ENCODE measurements at places on chromosomes 12 and 14.

DNA sequence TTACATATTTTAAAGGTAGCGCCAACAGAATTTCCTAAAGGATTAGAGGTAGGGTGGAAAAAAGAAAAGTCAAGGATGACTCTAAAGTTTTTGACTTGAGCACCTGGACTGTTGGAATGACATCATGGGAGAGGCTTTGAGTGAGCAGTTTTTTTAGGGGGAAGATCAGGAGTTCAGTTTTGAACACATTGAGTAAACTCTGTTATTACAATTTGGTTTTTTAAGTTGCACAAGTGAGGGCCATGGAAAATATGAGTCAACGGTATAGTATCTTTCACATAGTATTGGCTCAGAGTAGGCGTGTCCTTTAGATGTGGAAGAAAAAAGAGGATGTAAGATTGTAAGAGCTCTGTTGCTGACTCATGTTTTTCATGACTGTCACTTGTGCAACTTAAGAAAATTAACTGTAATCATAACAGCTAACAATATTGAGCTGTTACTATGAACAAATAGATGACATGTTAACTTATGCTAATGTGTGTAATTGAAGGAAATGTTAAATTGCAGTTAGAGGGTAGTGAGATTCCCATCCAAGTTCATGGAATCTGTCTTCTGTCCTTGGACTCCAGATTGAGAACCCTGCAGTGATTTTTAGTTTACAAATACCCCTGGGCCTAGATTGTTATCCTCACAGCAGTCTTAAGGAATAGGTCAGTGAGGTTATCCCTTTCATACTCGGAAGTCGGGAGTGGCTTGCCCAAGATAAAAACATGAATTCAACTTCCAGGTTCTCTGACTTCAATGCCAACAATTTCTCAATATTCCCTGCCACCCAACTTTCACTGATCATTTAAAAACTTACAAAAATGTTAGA, 48.2 kb upstream of the ATP2B1 start:
- peak overlapping the region; percentile 10 for H3K4me3 ChIP-seq
- peaks cover 2% of the 10 kb centered on the region for H3K27me3 ChIP-seq
- H3K36me3 ChIP-seq = no peaks in the 10 kb centered on the region
- H3K4me1 ChIP-seq = peaks cover 22% of the 10 kb centered on the region
- DNase-seq = peak; percentile 78

GRCh38 chr12:124130691-124131591, 157.9 kb downstream of the ZNF664 start:
- peaks cover 2% of the 10 kb centered on the region for H3K27me3 ChIP-seq
- no peaks in the 10 kb centered on the region for H3K36me3 ChIP-seq
- H3K27ac ChIP-seq = no peak overlapping the region
- no peak for DNase-seq
- no peaks in the 10 kb centered on the region for H3K4me1 ChIP-seq
- H3K4me3 ChIP-seq = no peak overlapping the region

- no peak overlapping the region for H3K4me3 ChIP-seq
- peak overlapping the region; percentile 89 for H3K27ac ChIP-seq
- no peak for DNase-seq
- peaks cover 28% of the 10 kb centered on the region for H3K4me1 ChIP-seq
- peaks cover 28% of the 10 kb centered on the region for H3K36me3 ChIP-seq
Measured at GRCh38 chr12:92603741-92604432, 98.9 kb upstream of the PLEKHG7 start.

GRCh38 chr14:93715279-93715927, 72.9 kb downstream of the PRIMA1 start:
- H3K4me1 ChIP-seq = no peaks in the 10 kb centered on the region
- no peaks in the 10 kb centered on the region for H3K36me3 ChIP-seq
- DNase-seq = no peak
- no peaks in the 10 kb centered on the region for H3K27me3 ChIP-seq
- H3K27ac ChIP-seq = no peak overlapping the region

DNA sequence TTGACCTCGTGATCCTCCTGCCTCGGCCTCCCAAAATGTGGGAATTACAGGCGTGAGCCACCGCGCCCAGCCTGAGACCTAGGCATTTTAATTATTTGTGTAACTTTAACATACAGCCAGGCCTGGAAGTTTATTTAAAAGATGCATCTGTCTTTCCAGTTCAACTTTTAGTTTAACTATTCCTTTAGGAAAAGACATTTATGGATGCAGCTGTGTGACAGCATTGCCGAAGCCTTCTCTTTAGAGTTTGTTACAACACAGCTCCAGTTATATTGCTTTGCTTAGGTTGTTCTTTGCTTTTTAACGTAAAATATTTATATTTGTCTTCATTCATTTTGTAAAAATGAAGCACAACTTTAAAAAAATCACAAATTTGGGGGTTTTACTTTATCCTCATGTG, 67.0 kb downstream of the DIP2B start:
- no peaks in the 10 kb centered on the region for H3K27me3 ChIP-seq
- H3K4me1 ChIP-seq = peaks cover 5% of the 10 kb centered on the region
- H3K4me3 ChIP-seq = no peak overlapping the region
- peaks cover 2% of the 10 kb centered on the region for H3K36me3 ChIP-seq

DNA sequence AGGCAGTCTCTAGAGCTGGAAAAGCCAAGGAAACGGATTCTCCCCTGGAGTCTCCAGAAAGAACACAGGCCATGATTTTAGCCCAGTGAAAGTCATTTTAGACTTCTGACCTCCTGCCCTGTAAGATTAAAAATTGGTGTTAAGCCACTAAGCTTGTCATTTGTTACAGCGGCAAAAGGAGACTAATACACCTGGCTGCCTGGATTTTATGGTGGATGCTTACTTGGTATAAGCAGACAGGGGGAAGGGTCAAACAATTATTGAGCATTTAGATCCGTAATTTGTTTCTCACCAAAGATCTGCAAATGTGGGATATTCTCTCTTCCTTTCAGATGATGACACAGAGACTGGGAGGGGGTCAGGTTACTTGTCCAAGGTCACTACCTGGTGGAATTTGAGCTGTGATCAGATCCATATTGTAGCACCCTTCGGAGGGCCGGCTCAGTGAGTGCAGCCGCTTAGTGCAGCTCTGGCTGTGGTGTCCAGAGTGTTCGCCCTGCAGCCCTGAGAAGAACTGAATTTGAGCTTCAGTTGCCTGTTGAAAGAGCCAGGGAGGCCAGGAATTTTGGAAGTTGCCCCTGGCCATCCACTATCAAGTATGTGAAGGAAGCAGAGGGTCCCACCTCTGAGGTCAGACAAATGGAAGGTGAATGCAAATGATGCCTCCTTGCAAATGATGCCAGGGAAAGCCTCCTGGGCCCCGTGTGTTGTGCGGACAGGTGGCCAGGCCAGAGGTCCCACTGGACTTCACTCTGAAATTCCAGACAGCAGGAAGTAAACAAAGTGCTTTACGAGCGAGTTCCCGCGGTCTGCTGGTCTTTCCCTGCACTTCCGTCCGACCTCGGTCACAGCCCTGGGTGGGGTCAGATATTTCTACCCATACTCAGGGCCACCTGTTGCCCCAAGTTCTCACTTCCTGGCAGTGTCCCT, 15.1 kb downstream of the GLRX5 start:
- H3K27ac ChIP-seq = no peak overlapping the region
- peaks cover 4% of the 10 kb centered on the region for H3K4me1 ChIP-seq
- no peak for DNase-seq
- peaks cover 3% of the 10 kb centered on the region for H3K36me3 ChIP-seq
- no peak overlapping the region for H3K4me3 ChIP-seq

- H3K36me3 ChIP-seq = no peaks in the 10 kb centered on the region
- H3K4me1 ChIP-seq = peaks cover 32% of the 10 kb centered on the region
- no peaks in the 10 kb centered on the region for H3K27me3 ChIP-seq
- peak; percentile 75 for DNase-seq
- peak overlapping the region; percentile 61 for H3K27ac ChIP-seq
- peak overlapping the region; percentile 33 for H3K4me3 ChIP-seq
Measured at GRCh38 chr12:6612247-6612646, 5.1 kb upstream of the CHD4 start.

DNA sequence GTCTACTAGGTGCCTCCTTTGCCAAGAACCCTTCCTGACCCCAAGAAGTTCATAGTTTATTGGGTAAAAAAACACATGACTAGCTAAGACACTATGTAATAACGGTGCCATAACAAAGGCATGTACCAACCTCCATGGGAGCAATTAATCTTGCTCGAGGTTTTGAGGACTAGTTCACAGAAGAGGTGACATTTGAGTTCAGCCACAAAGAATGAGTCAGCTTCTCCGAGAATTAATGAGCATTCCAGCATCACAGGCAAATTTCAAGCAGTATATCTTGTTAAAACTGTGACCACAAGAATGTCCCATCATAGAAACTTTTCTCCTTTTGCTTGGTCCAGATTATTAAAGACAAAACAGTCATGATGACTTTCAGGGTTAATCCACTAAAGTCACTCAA, 113.0 kb upstream of the RAP1B start:
- peaks cover 34% of the 10 kb centered on the region for H3K4me1 ChIP-seq
- peak overlapping the region; percentile 66 for H3K4me3 ChIP-seq
- peak; percentile 69 for DNase-seq
- peak overlapping the region; percentile 89 for H3K27ac ChIP-seq

GRCh38 chr12:75606151-75606550, 94.7 kb upstream of the KRR1 start:
- H3K36me3 ChIP-seq = no peaks in the 10 kb centered on the region
- no peak overlapping the region for H3K4me3 ChIP-seq
- no peak overlapping the region for H3K27ac ChIP-seq
- peaks cover 26% of the 10 kb centered on the region for H3K27me3 ChIP-seq
- no peak for DNase-seq

DNA sequence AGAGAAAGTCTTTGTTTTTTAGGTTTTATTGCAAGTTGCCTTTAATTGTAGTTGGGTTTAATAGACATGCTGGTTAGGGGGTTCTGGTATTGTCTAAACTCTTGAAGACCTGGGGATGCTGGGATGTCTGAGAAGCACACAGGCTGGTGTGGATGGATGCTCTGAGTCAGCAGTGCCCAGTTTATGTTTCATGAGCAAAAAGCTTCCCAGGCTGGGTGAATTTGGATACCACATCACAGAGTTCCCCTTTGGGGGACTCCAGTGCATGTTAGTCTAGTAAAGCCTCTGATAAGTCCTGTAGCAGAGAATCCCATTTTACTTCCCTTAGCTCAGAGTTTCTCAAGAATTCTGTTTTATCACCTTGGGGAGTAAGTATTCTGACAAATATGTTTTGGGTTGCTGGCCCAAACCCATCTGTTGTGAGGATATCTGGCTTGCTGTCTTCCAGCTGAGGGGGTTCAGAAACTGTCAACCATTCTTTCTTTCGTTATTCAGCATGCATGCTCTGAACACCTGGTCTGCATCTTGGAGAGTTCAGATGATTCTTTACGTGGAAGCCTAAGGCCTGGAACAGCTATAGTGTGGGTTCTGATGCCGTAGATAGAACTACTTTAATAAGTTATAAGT, 509.1 kb downstream of the VRK1 start:
- peak overlapping the region; percentile 49 for H3K27ac ChIP-seq
- no peak for DNase-seq
- no peaks in the 10 kb centered on the region for H3K27me3 ChIP-seq
- peaks cover 24% of the 10 kb centered on the region for H3K4me1 ChIP-seq
- no peak overlapping the region for H3K4me3 ChIP-seq
- no peaks in the 10 kb centered on the region for H3K36me3 ChIP-seq

DNA sequence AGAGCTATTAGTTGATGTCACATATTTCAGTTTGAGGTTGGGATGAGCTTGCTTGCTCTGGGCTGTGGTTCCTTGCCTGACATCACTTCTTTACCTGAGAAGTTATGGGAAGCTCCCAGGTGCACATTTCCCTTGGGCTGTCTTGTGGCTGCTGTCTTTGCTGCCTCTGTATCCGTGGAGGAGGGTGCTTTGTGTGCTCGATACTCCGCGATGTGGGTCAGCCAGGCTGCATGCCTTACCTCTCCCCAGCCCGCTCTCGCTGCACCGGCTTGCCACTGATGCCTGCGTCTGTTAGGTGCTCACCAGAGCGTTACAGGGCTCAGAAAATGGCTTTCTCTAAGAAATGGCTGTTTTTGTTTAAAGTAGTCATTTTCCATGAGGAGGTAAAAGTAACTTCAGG, 19.6 kb downstream of the PELI2 start:
- no peak overlapping the region for H3K4me3 ChIP-seq
- H3K27ac ChIP-seq = no peak overlapping the region
- H3K27me3 ChIP-seq = peaks cover 17% of the 10 kb centered on the region

DNA sequence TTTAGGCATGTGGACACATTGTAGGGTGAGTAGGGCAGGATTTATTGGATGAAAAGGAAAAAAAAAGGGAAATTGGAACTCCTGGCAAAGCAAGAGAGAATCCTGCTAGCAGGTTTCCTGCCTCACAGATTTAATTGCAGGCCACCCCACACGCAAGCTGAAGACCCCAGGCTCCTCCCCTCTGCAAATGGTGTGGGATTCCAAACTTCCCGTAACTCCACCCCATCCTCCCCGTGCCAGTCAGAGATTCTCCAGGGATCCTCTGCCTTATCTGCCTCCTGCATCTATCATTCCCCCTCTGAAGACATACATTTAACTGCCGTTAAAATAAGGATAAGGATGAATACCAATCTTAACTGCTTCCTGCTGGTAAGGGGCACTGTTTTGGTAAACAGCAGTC, 249.8 kb upstream of the GARIN2 start:
- H3K4me3 ChIP-seq = no peak overlapping the region
- no peak overlapping the region for H3K27ac ChIP-seq
- DNase-seq = no peak
- no peaks in the 10 kb centered on the region for H3K4me1 ChIP-seq
- no peaks in the 10 kb centered on the region for H3K27me3 ChIP-seq

GRCh38 chr12:110320550-110320949, 39.5 kb downstream of the ATP2A2 start:
- no peak for DNase-seq
- no peaks in the 10 kb centered on the region for H3K27me3 ChIP-seq
- peaks cover 21% of the 10 kb centered on the region for H3K4me1 ChIP-seq
- no peak overlapping the region for H3K4me3 ChIP-seq
- peaks cover 29% of the 10 kb centered on the region for H3K36me3 ChIP-seq

- H3K4me3 ChIP-seq = no peak overlapping the region
- H3K27me3 ChIP-seq = no peaks in the 10 kb centered on the region
- no peak overlapping the region for H3K27ac ChIP-seq
Measured at GRCh38 chr14:102729268-102729667, 48.0 kb upstream of the TRAF3 start.

- no peak overlapping the region for H3K27ac ChIP-seq
- H3K27me3 ChIP-seq = peaks cover 11% of the 10 kb centered on the region
- no peak overlapping the region for H3K4me3 ChIP-seq
- H3K4me1 ChIP-seq = peaks cover 1% of the 10 kb centered on the region
- no peaks in the 10 kb centered on the region for H3K36me3 ChIP-seq
Measured at GRCh38 chr12:26034371-26035142, 76.1 kb downstream of the RASSF8 start.

DNA sequence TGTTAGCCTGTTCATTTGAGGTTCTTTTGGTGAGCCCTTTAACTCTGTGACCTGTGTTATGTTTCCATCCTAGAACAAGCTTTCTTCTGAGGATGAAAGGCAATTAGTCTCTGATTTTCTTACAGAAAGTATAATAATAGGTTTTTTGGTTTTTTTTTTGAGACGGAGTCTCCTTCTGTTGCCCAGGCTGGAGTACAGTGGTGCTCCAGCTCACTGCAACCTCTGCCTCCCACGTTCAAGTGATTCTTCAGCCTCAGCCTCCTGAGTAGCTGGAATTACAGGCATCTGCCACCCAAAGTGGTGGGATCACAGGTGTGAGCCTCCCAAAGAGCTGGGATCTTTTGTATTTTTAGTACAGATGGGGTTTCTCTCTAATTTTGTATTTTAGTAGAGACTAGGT, 52.7 kb upstream of the SYNE2 start:
- H3K4me1 ChIP-seq = peaks cover 2% of the 10 kb centered on the region
- DNase-seq = no peak
- no peaks in the 10 kb centered on the region for H3K36me3 ChIP-seq
- peaks cover 16% of the 10 kb centered on the region for H3K27me3 ChIP-seq
- H3K27ac ChIP-seq = no peak overlapping the region

- H3K4me1 ChIP-seq = no peaks in the 10 kb centered on the region
- H3K27ac ChIP-seq = no peak overlapping the region
Measured at GRCh38 chr12:116853507-116853906, 27.7 kb downstream of the HRK start.
